Suppressor macrophage treated with lipopolysaccharide for 1 hour (primary cell): ENCODE measurements at places on chromosomes 16 and 17.

- peak; percentile 64 for DNase-seq
Observed at GRCh38 chr17:879546-880442, 97.6 kb downstream of the MRM3 start.

DNA sequence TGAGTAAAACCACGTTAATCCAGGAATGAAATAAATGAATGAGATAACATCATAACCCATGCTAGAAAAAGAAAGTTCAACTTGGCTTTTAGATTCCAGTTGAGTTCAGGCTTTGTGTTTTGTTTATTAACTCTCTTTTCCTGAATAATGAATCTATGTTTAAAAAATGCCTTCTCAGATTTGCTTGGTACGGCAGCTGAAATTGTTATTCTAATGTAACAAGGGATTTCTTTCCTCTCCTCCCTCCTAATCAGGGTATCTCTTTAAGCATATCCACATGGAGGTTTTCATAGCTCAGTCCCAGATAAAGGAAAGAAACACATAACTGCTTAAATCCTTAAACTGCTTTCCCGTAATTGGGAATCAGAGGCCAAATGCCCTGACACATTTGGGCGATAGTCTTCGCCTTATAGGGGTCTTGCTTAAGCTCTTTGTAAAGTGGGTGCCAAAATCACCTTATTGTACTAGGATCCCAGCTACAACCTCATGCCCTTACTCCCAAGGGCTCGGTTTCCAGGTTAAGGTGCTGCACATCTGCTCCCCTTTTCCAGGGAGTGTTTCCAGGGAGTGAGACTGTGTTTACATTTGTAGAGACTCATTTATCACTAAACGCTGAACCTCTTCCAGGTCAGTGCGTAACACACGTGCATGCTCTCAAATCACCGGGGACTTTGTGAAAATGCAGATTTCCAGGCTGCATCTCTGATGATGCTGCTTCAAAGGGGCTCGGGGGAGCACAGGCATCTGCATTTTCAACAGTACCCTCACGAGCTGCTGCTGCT lies 142.8 kb upstream of the FOXF1 start:
- DNase-seq = no peak

GRCh38 chr17:61947367-61948078 lies 19.7 kb upstream of the INTS2 start:
- no peak for DNase-seq

- peak; percentile 65 for DNase-seq
Observed at GRCh38 chr17:78130437-78131101, at the start of gene TMC8. TSS of gene TMC8 (plus strand) at chr17:78130771. CDS start at chr17:78131589, 818 bp downstream.

GRCh38 chr17:43949781-43950180 lies 4.0 kb downstream of the PYY start:
- no peak for DNase-seq

- no peak for DNase-seq
Observed at GRCh38 chr16:1416521-1416941, 2.0 kb upstream of the UNKL start.

DNA sequence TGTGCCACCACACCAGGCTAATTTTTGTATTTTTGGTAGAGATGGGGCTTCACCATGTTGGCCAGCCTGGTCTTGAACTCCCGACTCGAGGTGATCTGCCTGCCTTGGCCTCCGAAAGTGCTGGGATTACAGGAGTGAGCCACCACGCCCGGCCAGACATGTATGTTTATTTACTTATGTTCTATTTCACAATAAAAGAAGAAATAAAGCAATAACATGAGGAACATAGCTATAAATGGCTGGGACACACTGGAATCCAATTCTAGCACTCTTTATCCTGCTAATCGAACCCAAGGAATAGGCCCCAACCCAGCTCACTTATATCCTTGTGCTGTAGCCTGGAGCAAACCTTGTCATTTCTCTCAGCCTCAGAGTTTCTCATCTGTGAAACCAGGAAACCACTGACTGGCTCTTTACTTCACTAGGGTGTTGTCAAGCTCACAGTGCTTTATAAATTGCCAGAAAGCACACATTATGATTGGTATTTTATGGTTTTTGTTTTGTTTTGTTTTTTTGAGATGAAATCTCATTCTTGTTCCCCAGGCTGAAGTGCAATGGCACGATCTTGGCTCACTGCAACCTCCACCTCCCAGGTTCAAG lies 4.3 kb upstream of the ODAD4 start:
- DNase-seq = no peak

GRCh38 chr17:9783050-9783449 lies 8.3 kb downstream of the DHRS7C start:
- DNase-seq = no peak

DNA sequence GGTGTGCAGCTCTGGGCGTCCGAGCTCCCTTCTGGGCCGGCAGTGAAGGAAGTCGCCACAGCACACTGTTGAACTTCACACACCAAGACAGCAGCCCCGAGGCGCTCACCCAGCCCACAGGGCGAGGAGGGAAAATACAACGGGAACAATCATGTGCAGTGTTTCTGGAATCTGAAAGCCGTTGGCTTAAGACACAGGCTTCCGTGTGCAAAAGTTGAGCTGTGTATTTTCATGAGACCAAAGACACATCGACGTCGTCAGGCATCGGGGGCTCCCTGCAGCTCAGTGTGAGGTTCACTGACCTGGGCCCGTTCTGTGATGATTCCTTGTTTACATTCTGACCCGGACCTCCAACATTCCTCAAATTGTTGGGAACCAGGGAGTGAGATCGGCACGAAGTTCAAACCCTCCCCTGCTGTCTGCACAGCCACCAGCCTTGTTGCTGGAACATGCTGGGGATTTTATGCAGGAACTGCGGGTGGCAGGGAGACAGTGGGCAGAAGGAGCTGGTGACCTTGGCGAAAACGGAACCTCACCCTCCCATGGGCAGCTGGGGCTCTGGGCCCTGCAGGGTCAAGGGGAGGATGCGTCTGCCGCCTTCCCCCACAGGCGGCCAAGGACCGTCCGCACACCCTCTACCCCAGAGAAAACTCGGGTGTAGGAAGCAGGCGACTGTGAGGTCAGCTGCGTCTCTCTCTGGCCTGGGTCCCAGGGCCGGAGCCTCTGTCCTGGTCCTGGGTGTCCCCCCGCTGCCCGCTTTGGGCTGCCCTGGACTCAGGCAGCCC lies 72.2 kb downstream of the METRNL start:
- no peak for DNase-seq

DNA sequence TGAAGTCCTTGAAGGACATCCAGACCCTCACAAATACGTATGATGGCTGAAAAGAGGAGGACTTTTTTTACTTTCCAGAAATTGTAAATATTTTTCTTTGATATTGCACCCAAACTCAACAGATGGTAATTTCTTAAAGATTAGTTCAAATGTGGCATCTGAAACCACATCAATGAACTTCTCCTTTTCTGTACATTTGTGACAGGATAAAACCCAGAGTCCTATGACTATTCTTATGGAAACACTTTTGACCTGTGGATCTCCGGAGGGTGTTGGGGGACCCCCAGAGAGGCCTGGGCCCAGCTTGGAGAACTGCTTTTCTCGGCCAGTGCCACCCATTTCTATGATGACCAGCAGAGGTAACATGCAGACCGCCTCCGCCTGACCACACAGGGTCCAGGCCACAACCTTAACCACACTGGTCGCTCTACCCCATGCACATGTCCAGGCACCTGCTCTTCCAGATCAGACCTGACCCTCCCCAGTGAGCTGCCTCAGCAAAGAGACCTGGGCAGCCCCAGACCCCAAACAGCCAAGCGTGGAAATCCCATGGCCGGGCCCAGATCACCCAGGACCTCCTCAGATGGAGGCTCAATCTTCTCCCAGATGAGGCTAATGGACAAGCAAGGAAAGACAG lies 22.7 kb downstream of the RPH3AL start:
- peak; percentile 29 for DNase-seq

- peak; percentile 69 for DNase-seq
Observed at GRCh38 chr16:46899443-46900143, 15.4 kb downstream of the GPT2 start.

GRCh38 chr16:83851473-83851872 lies 43.7 kb downstream of the HSBP1 start:
- no peak for DNase-seq
